ENCODE measurements at places on chromosomes 4 and X. TPM values are rescaled to one million over a fixed set of nuclear protein-coding genes. Genes with fewer than 3 reads are reported as not detected.

GRCh38 chrX:12580548-12580947, 210.7 kb upstream of the PRPS2 start:
- no peak overlapping the region for H3K27ac ChIP-seq
- H3K4me3 ChIP-seq: no peak overlapping the region
- no peaks in the 10 kb centered on the region for H3K27me3 ChIP-seq
- H3K4me1 ChIP-seq: no peaks in the 10 kb centered on the region
- DNase-seq: no peak

DNA sequence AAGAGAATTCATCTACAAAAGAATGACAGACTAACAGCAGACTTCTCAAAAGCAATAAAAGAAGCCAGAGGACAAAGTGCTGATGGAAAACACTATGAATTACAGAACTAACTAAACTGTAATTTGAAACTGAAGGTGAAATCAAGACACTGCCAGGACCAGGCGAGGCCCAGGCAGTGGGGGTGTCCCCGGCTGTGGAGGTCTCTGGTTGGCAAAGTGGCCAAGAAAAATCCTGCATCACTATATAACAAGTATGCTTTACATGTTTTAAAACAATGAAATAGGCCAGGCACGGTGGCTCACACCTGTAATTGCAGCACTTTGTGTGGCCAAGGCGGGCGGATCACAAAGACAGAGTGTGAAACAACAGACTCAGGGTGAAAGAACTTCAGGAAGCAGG, 32.9 kb downstream of the CHM start:
- no peak overlapping the region for H3K27ac ChIP-seq
- DNase-seq: no peak
- H3K36me3 ChIP-seq: no peaks in the 10 kb centered on the region
- no peak overlapping the region for H3K4me3 ChIP-seq

GRCh38 chr4:18571301-18571761, 549.8 kb upstream of the LCORL start:
- no peaks in the 10 kb centered on the region for H3K4me1 ChIP-seq
- H3K27me3 ChIP-seq: no peaks in the 10 kb centered on the region
- no peak overlapping the region for H3K4me3 ChIP-seq
- no peak overlapping the region for H3K27ac ChIP-seq
- DNase-seq: no peak

GRCh38 chrX:95058815-95059214, 1384.8 kb downstream of the FAM133A start:
- no peak overlapping the region for H3K4me3 ChIP-seq
- peak; percentile 32 for DNase-seq
- H3K4me1 ChIP-seq: no peaks in the 10 kb centered on the region
- peak overlapping the region; percentile 47 for H3K27ac ChIP-seq

DNA sequence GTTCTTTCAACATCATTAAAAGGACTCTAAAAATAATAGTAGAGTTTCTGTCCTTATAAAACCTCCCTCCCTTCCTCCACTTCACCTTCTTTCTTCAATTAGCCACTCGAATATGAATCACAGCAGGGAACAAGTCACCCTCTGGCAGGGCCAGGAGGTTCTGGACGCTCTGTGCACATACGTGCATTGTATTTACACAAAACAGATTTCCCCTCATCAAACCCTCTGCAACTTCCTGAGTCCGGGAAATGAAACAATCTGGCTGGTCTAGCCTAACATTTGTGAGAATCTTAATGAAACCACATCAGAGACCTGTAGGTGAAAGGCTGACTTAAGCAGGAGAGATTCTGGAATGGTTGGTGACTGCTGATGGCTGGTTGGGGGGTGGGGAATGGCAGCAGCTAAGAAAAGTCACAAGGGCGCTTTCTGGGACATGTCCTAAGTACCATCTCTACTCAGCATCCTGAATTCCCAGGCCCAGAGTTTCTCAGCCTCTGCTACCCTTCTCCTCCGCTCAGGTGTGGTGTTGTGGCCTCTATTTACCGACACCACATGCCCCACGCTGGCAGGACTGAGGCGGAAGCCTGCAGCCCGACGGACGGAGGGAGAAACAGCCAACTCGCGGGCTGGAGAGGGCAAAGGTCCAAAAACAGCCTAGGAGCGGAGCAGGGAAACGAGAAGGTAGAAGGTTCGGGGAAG, 1.0 kb downstream of the ZDHHC9 start:
- H3K4me1 ChIP-seq: no peaks in the 10 kb centered on the region
- no peaks in the 10 kb centered on the region for H3K36me3 ChIP-seq
- H3K27ac ChIP-seq: peak overlapping the region; percentile 76
- DNase-seq: peak; percentile 35

DNA sequence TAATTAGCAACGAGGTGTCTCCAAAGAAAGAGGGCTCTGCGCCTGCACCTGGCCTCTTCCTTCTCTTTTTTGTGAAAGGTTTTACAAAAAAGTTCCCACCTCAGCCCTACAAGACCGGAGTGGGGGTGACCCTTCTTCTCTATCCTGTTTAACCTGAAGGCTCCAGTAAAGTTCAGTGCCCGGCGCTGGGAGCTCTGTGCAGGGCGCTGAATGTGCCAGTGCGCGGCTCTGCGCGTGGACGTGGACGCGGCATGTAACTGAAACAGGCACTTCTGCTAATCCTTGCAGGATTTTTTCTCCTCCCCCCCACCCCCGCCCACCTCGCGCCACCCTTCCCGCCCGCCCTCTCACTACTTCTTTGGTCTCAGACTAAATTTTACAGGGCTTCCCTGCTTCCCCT, 2.4 kb downstream of the GPR50 start:
- H3K27me3 ChIP-seq: no peaks in the 10 kb centered on the region
- H3K27ac ChIP-seq: no peak overlapping the region
- no peak for DNase-seq
- no peaks in the 10 kb centered on the region for H3K36me3 ChIP-seq
- H3K4me1 ChIP-seq: no peaks in the 10 kb centered on the region

GRCh38 chr4:110361921-110362320, 114.0 kb upstream of the ENPEP start:
- no peak overlapping the region for H3K4me3 ChIP-seq
- no peak for DNase-seq
- no peaks in the 10 kb centered on the region for H3K27me3 ChIP-seq
- H3K4me1 ChIP-seq: no peaks in the 10 kb centered on the region
- H3K36me3 ChIP-seq: no peaks in the 10 kb centered on the region

DNA sequence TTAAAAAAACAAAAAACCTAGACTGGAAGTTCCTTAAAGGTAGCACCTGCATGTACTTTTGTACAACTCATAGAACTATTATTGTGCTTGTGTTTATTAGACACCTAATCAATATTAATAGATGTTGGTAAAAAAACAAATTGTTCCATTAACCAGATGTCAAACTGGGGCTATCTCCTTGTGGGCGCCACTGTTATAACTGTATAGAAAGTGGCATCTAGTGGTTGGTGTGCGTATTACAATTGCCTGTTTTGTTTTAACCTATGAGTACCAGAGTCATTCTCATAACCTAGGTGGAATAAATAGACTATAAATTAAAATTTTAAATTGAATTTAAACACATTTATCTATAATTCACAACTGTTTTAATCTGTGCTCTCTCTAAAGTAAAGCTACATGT, 97.4 kb downstream of the COL4A5 start:
- H3K27me3 ChIP-seq: no peaks in the 10 kb centered on the region
- H3K4me3 ChIP-seq: no peak overlapping the region
- no peaks in the 10 kb centered on the region for H3K4me1 ChIP-seq
- peak; percentile 19 for DNase-seq
- no peaks in the 10 kb centered on the region for H3K36me3 ChIP-seq

- no peak overlapping the region for H3K4me3 ChIP-seq
- peak; percentile 55 for DNase-seq
- peaks cover 8% of the 10 kb centered on the region for H3K4me1 ChIP-seq
- no peaks in the 10 kb centered on the region for H3K27me3 ChIP-seq
Measured at GRCh38 chr4:98638661-98639060, 19.8 kb downstream of the TSPAN5 start.

- no peak for DNase-seq
- H3K27ac ChIP-seq: no peak overlapping the region
- H3K27me3 ChIP-seq: no peaks in the 10 kb centered on the region
- H3K36me3 ChIP-seq: no peaks in the 10 kb centered on the region
- H3K4me1 ChIP-seq: peaks cover 5% of the 10 kb centered on the region
Measured at GRCh38 chr4:76965866-76966579, 16.5 kb downstream of the SEPTIN11 start.

GRCh38 chrX:71617742-71618141, 569 bp downstream of the CXCR3 start:
- H3K36me3 ChIP-seq: no peaks in the 10 kb centered on the region
- H3K4me3 ChIP-seq: no peak overlapping the region
- no peak for DNase-seq
- H3K27me3 ChIP-seq: no peaks in the 10 kb centered on the region
- H3K4me1 ChIP-seq: no peaks in the 10 kb centered on the region
- H3K27ac ChIP-seq: no peak overlapping the region

The NPY1R gene
- total RNA-seq: under 0.01 TPM

The NPNT gene
- total RNA-seq: 20.3 TPM

The RASGEF1B gene
- total RNA-seq: 0.51 TPM

The TBX22 gene
- not detected for total RNA-seq

All from fibroblast of lung (primary cell).